ENCODE measurements at places on chromosomes 7 and 10. TPM values are rescaled to one million over a fixed set of nuclear protein-coding genes. Genes with fewer than 3 reads are reported as not detected.

- DNase-seq = no peak
Measured at GRCh38 chr7:55032069-55032699, 13.4 kb downstream of the EGFR start.

GRCh38 chr10:104330168-104331110 is 7.8 kb downstream of the ITPRIP start:
- no peak for DNase-seq

DNA sequence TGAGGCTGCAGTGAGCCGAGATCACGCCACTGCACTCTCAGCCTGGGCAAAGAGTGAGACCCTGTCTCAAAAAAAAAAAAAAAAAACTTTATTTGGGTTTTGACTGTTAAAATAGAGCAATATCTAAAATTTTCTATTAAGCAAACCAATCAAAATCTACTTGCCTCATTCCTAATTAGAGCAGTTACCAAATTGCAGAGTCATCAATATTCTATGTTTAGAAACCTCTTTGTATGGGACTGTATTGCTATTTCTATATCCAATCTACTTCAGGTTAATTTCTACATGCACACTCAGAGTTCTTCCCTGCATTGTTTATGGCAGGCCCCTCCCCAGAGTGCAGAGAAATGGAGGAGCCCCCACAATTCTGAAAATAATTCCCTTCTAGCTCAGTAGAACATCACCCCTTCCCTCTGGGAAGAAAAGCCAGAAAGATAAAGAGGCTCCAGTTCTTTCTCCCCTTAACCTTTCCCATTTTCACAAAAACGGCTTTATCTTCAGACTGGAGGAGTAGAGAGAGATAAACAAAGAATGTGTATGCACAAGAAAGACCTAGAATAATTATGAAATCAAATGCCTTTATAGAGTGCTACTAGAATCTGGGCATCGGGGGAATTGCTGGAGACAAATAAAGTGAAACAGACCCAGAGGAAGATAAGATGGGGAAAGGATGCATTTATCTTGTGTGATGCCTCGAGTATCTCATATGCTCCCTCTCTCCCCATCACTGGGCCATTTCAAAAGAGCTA is 17.9 kb downstream of the SCRN1 start:
- no peak for DNase-seq

- DNase-seq = no peak
Measured at GRCh38 chr7:112994656-112995055, 92.0 kb downstream of the GPR85 start.

The NEUROD6 gene
- not detected for total RNA-seq

The OR2A42 gene
- 0.30 TPM for total RNA-seq

The ADCYAP1R1 gene
- total RNA-seq = not detected

The FBXL13 gene
- total RNA-seq = not detected

The ARMC10 gene
- total RNA-seq = 16.3 TPM

Data from CD4-positive, CD25-positive, alpha-beta regulatory T cell (primary cell).